Temporal lobe (tissue), 4 donors: ENCODE measurements at places on chromosomes 2 and 18. TPM values are rescaled to one million over a fixed set of nuclear protein-coding genes. Genes with fewer than 3 reads are reported as not detected.

Gene SH3RF3
- total RNA-seq: 14.8 TPM

Gene SLC16A14
- 41.6 TPM for total RNA-seq

Gene ANO7
- 0.25 TPM for total RNA-seq

Gene SERPINB4
- not detected for total RNA-seq

Gene PLCD4
- 0.25 TPM for total RNA-seq

Gene CGREF1
- total RNA-seq: 13.3 TPM

Gene FAM228A
- total RNA-seq: 3.7 TPM

Gene SH3BP4
- 8.4 TPM for total RNA-seq

Gene NYAP2
- 12.5 TPM for total RNA-seq

Gene RELCH
- 60.7 TPM for total RNA-seq

Gene CABYR
- 13.0 TPM for total RNA-seq

Gene CAPN13
- total RNA-seq: 0.25 TPM

Gene MERTK
- total RNA-seq: 3.7 TPM

Gene PTCD3
- 80.2 TPM for total RNA-seq

Gene ANKRD44
- 74.3 TPM for total RNA-seq
